ENCODE measurements at places on chromosomes 4 and X. TPM values are rescaled to one million over a fixed set of nuclear protein-coding genes. Genes with fewer than 3 reads are reported as not detected.
A peak's percentile ranks its signal among the peaks of the same experiment; 100 is the strongest.

ZCCHC18 gene
- 1.7 TPM for total RNA-seq

MAOB gene
- 0.30 TPM for total RNA-seq

ADH1C gene
- 0.57 TPM for total RNA-seq

DNA sequence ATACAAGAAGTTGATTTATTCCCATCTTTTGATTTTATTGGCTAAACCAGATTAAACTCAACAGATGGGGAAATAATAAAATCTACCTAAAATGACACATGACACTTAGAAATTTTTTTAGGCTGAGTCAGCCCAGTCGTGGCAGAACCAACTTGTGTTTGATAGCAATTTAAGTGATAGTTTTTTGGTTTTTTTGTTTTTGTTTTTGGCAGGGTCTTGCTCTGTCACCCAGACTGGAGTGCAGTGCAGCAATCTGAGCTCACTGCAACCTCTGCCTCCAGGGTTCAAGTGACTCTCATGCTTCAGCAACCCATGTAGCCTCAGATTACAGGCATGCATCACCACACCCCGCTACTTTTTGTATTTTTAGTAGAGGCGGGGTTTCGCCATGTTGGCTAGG, 370.3 kb upstream of the NOCT start:
- DNase-seq = peak; percentile 84

- DNase-seq = peak; percentile 9
Measured at GRCh38 chr4:6419452-6420028, 52.9 kb downstream of the PPP2R2C start.

GRCh38 chr4:26235500-26235899, 85.3 kb upstream of the RBPJ start:
- DNase-seq = peak; percentile 87

DNA sequence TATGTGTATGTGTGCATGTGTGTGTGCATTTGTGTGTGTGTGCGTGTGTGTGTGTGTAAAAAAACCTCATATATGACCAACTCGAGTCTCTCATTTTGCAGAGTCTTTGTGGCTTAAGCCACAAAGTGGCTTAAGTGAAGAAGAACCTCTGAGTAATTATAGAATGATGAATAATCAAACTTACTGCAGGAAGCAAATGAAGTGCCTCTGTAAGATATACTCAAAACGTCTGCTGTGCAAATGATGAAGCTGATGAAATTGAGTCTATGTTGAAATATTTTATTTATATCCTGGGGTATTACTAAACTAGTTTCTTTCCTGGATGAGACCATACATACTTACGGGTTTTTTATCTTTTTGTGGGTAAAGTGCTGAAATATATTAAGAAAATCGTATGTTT, 1198.7 kb downstream of the PCDH7 start:
- peak; percentile 7 for DNase-seq

DNA sequence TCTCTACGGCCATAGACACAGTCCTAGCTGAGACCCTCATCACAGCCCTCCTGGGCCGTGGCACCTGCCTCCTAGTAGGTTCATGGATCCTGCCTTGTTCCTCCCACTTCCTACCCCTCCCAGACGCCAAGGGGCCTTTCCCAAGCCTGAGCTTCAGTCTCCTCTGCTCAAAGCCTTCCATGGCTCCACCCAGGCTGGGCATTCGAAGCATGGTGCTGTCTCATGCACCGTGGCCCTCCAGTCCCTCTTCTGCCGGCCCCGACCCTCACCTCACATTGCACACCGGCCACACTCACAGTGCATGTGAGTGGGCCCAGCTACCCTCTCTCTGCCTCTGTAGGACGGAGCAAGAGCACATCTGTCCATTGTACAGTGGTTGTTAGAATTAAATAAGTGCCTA, 21.7 kb upstream of the KIAA0232 start:
- no peak for DNase-seq

- DNase-seq = no peak
Measured at GRCh38 chr4:167221084-167221483, 13.2 kb downstream of the SPOCK3 start.
